ENCODE measurements at places on chromosomes 5 and 9.

GRCh38 chr5:180599590-180599914 lies 8.3 kb upstream of the SCGB3A1 start:
- no peak for DNase-seq

- DNase-seq, result no peak
Measured at GRCh38 chr5:61333321-61333953, 1.4 kb downstream of the ZSWIM6 start.

DNA sequence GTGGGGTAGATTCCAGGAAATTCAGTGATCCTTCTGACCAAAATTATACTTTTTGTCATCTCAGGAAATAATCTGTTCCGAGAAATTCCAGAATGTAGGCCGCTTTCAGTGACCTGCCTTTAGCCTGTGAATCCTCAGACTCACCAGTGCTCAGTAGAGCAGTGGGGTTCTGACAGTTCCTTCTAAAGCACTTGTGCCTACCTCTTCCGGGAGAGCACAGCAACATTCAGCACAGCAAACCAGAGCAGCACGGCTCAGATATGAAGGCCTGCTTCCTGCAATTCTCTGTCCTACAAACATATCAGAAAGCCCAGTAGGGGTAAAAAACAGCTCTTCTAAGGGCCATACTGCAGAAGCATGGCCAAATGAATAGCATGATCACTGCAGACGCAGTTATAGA lies 15.0 kb downstream of the FANCC start:
- DNase-seq, result no peak

DNA sequence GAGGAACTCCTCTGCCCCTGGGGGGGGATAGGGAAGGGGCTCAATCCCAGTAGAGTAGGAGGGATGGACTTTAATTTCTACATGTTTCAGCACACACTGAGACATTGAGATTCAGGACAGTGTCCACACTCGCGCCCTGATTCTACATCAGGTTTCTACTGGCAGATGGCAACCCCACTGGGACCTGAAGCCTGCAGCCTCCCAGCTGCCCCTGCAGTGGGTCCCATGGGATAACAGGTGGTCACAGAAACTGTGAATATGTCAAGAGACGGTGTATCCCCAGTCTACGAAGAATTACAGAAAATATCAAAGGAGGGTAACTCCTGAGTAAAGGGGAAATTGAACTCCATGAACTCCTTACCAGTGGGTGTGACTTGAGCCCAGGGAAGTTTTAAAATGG lies 2.4 kb upstream of the TERT start:
- DNase-seq, result no peak

DNA sequence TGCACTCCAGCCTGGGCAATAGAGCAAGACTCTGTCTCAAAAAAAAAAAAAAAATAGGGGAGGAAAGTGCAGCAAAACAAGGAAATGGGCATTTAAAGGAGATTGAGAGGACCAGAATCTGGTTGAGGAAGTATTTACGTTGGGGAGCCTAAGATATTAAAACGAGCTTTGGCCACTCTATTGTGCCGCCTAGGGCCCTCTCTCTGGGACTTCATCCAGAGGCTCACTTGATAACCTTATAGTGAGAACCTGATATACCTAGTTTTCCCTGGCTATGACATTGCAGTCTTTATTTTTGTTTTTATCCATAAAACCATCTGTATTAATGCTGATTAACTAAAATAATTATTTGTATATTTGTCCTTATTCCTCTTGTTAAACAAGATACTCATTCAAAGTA lies 213.6 kb downstream of the SAXO1 start:
- DNase-seq, result no peak

GRCh38 chr9:89037346-89037745 lies 46.1 kb downstream of the S1PR3 start:
- no peak for DNase-seq

DNA sequence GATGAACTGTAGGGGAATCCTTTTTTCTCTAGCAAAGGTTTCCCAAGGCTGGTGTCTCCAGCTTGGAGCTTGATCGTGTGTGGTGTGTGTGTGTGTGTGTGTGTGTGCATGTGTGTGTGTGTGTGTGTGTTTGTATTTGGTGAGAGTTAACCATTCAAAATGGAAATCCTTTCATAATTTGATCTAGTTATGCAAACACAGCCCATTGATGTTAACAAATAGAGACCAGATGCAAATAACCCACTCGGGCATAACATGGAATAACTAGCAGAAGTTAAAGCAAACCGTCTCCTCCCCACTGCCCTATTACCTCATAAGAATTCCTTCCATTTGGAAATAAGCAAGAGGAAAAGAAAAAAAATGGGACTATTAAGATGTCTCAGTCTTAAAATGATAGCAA lies 24.9 kb upstream of the ZSWIM6 start:
- DNase-seq, result no peak

GRCh38 chr5:151811593-151812321 lies 40.0 kb downstream of the G3BP1 start:
- DNase-seq, result no peak

DNA sequence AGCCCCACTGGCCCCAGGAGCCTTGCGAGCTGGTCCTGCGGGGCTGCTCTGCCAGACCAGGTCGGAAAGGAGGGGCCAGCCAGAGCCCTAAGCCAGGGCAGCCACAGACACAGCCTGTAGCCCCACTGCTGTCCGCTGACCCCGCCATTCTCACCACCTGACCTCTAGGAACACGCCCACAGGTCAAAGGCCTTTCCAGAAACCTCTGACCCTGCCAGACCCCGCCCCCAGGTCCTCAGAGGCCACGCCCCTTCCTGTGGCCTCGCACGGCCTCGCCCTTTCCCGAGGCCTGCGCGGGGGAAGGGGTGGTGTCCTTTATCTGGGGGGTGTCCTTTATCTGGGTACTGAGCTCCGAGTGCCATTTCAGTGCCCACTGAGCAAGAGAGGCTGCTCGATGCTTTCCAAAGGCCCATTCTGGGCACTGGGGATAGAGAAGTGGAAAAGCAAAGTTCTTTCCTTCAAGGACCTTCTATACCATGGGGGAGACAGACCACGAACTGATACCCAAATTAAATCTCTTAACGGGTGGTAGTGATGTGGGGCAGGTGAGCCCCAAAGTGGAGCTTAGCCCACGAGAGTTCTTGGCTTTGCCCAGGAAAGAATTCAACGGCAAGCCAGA lies 46.5 kb downstream of the P4HA2 start:
- DNase-seq, result no peak

DNA sequence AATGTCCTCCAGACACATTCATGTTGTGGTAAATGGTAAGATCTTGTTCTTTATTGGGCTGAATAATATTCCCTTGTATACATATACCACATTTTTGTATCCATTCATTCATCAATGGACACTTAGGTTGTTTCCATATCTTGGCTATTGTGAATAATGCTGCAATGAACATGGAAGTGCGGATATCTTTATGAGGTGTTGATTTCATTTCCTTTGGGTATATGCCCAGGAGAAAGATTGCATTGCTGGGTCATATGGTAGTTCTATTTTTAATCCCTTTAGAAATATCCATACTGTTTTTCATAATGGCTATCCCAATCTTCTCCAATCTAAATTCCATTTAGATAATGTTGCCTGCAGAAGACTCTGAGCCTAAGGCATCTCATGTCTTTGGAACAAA lies 78.0 kb upstream of the TNC start:
- no peak for DNase-seq

DNA sequence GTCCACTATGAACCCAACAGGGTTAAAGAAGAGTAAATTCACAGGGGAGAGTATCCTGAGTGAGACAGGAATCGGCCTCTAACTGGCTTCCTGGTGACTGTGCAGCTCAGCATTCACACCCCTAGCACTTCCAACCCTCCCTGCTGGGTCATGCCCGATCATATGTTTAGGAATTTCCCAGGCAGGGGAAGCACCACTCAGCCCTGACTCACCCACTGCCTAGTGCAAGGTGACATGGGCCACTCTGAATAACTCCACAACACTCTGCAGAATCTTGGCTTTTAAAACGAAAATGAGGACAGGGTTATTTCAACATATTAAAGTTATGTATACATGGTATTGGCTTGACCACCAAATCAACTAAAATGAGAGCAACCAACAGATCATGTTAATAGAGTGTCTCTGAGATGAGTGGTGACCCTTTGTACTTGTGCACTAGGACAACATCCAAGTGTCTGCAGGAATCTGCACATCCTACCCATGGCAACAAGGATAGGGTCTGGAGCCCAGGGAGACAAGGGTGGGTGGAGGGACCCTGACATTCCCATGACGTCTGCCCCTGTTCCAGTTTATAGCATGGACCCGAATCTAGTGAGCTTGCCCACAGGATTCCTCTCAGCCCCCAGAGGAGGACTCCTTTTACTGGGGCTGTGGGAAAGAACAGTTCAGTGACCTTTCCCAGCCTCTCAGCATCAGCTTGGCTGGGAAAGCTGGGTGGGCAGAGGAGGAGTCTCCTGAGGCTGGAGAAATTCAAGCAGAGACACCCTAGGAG lies 485.8 kb downstream of the SEMA5A start:
- no peak for DNase-seq

GRCh38 chr5:157447201-157447637 lies 12.8 kb upstream of the NIPAL4 start:
- DNase-seq, result no peak

DNA sequence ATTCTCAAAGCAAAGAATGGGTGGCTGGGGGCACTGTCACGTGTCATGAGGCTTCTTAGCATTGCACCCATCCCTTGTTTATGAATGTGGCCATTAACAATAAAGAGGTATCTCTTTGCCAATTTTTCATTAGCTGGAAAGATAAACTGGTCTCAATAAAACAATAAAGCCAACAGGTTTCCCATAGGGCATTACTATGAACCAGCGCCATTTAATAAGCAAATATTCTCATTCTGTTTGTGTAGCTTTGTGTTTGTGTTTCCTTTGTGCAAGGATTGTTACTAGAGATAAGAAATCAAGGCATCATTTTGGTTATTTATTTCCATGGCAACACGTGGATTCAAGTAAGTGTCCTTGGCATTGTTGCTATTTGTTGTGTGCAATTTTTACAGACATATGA lies 37.6 kb upstream of the CAST start:
- DNase-seq, result no peak

DNA sequence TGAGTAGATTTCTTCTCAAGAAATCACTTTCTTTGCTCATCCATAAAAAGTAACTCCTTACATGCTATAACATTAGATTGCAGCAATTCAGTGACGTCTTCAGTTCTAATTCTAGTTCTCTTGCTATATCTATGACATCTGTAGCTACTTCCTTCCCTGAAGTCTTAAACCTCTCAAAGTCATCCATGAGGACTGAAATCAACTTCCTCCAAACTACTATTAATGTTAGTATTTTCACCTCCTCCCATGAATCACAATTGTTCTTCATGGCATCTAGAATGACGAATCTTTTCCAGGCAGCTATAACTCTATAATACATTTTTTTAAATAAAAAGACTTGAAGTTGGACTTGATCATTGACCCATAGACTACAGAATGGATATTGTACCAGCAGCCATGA lies 46.2 kb upstream of the PRRC1 start:
- no peak for DNase-seq

- DNase-seq, result no peak
Measured at GRCh38 chr9:106755736-106756135, 107.2 kb upstream of the ZNF462 start.

- no peak for DNase-seq
Measured at GRCh38 chr9:137057545-137057944, 3.7 kb upstream of the ENTPD2 start.

DNA sequence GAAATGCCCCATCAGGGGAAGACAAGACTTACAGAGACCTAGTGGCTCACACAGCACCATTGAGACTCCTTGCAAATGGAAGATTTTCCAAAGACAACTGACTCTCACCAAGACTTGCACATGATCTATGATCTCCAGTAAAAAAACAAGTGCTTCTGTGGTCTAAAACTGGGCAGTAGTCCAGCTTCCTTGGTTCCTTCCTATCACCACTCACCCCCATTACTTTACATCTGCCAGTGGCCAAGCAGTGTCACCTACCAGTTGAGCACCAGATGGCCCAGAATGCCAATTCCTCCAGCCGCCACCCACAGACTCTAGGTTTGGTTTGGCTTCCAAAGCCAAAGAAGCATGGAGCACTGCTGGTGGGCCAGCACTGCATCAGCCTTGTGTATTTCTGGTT lies 47.7 kb downstream of the SH3TC2 start:
- no peak for DNase-seq

GRCh38 chr5:60700416-60700757 lies 421 bp upstream of the DEPDC1B start:
- DNase-seq, result no peak

GRCh38 chr5:143119291-143119769 lies 284.2 kb downstream of the NR3C1 start:
- no peak for DNase-seq

GRCh38 chr5:176356179-176356566 lies 5.4 kb downstream of the KIAA1191 start:
- DNase-seq, result no peak

GRCh38 chr5:179176571-179177230 lies 116.5 kb downstream of the ZNF354C start:
- DNase-seq, result no peak

- DNase-seq, result no peak
Measured at GRCh38 chr5:75603821-75604220, 7.4 kb upstream of the ANKDD1B start.

GRCh38 chr9:103319979-103320378 lies 324.8 kb downstream of the CYLC2 start:
- DNase-seq, result no peak

GRCh38 chr9:93893899-93894690 lies 61.1 kb downstream of the BARX1 start:
- DNase-seq, result no peak

DNA sequence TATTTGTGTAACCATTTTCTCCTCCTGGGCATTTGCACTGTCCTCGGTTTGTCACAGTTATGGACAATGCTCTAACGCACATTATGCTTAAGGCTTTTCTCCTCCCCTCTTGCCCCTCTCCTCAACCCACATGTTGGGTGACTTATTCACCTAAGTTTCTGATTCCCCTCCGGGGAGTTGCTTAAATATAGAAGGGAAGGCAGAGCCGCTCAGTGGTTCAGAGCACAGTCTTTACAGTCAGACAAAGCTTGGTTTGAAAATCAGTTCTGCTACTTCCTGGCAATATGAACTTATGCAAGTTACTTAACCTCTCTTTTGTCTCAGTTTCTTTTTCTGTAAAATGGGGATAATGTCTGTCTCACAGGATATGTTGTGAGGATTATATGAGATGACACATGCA lies 41.2 kb upstream of the SPRY4 start:
- DNase-seq, result no peak

DNA sequence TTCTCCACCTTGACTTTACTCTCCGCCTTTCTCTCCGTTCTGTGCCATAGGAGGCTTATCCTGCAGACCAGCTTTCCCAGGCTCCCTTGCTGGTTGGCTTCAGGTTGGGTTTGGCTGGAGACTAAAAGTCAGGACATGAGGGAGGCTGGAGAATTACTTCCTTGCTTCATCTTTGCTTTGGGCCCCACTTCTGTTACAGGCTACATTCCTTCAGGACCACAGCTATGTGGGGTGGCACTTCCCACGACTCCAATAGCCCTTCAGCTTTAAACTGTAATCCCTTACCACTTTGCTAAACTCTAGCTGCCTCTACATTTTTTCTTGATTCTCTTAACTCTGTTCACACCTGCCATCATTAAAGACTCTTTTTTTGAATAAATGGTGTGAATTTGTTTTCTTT lies 186.7 kb upstream of the NR4A3 start:
- DNase-seq, result no peak

GRCh38 chr9:68802525-68803015 lies 97.5 kb downstream of the PIP5K1B start:
- peak; percentile 30 for DNase-seq
